CD4-positive, alpha-beta T cell treated with Interleukin-15 for 4 hours (primary cell): ENCODE measurements at places on chromosomes 2 and 18.
A peak's percentile ranks its signal among the peaks of the same experiment; 100 is the strongest.

DNA sequence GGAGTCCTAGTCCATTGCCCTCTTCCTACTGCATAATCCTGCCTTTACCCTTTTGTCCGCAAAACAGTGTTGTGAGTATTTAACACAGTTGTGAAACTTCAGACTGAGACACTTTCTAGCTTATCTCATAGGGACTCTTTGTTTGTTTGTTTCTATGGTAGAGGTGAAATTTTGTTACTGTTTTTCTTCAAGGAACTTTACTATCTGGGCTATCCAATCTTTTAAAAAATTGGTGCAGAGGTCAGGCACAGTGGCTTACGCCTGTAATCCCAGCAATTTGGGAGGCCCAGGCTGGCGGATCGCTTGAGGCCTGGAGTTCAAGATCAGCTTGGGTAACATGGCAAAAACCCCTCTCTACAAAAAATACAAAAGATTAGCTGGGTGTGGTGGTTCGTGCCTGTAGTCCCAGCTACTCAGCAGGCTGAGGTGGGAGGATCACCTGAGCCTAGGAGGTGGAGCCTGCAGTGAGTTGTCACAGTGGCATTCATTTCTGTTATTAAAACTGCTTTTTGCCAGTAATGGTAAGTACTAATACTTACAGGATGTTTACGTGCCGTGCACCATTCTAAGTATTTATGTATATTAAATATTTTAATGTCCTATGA, 18.8 kb downstream of the GMCL1 start:
- no peak for DNase-seq

GRCh38 chr2:157024129-157024528, 233.4 kb upstream of the GALNT5 start:
- no peak for DNase-seq

GRCh38 chr2:85708641-85709040, 14.5 kb downstream of the GNLY start:
- DNase-seq = no peak

DNA sequence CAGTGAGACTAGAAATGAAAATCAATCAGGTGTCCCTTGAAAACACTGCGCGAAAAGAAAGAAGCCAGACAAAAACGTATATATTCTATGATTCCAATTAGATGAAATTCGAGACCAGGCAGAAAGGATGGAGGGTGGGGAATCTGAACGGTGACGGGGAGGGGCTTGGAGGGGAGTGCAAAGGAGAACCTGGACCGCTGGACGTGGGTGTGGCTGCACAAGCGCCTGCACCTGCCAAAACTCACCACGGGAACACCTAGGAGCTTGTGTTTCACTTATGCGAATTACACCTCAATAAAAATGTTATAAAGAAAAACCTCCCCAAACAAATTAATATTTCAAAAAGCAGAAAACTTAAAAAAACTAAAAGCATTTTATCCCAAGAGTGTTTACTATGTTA, 21.9 kb downstream of the THAP4 start:
- DNase-seq = no peak

GRCh38 chr2:69162057-69162456, 149.1 kb downstream of the ANTXR1 start:
- DNase-seq = no peak

- DNase-seq = no peak
Measured at GRCh38 chr18:73758446-73758845, 389.2 kb downstream of the FBXO15 start.

DNA sequence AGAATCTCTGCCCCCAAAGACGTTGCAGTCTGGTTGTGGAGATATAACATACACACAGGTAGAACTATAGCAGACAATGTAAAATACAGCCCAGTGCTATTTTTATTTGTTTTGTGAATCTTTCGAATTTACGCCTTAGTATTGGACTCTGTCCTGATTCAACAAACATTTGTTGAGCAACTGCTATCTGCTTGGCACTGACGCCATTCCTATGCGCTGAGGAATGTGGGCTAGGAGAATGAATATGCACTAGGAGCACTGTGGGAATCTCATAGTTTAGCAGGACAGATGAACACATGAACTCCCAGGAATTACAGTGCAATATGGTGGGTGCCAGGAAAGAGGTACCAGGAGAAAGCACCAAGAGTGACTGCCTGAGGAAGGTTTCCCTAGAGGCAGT, 181.7 kb upstream of the SIX3 start:
- DNase-seq = no peak

DNA sequence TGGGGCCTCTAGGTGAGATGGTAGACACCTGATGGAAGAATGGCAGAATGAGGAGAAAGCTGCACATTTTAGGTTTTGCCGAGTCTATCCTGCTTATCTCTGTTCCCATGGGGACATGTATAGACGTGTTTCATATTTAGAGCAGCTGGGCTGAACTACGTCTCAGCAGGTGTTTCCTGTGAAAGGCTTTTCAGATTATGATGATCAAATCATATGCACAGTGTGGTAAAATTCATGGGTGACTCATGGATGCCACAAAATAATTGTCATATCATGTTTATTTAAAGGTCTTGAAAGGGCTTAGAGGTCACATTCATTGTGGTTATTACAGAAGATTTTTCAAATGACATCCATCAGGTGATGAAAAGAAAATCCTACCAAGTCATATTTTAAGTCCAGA, 90.5 kb downstream of the ICOS start:
- DNase-seq = peak; percentile 62

DNA sequence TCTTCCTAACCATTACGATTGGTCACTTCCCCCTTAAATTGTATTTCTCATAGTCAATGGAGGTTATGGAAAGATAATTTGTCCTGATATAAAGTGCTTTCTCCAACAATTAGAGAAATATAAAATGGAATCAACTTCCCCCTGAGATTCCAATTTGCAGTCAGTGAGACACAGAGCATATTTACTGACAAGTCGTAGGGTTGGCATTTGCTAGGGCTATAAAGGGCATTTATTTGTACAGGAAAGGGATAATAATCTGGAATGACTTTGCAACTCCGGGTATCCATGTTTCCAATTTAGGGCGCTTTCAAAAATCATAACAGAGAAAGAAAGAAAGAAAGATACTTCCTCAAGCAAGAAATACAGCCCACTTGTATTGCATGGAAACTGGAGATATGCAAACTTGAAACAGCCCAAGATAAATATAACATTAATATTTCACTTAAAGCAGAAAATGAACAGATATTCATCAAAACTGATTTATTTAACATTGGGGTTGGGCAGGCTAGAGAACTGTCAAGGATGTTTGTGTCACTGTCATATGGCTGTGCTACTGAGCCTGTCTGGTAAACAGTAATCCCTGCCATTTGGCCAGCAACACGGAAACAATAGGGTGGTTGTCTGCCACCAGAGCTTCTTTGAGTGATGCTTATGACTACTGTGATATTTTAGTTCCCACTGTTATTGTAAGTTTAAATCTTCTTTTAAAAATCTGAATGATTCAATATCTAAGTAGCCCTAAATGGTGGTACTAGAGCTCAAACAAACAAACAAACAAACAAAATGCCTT, 621.8 kb downstream of the LRP1B start:
- no peak for DNase-seq

DNA sequence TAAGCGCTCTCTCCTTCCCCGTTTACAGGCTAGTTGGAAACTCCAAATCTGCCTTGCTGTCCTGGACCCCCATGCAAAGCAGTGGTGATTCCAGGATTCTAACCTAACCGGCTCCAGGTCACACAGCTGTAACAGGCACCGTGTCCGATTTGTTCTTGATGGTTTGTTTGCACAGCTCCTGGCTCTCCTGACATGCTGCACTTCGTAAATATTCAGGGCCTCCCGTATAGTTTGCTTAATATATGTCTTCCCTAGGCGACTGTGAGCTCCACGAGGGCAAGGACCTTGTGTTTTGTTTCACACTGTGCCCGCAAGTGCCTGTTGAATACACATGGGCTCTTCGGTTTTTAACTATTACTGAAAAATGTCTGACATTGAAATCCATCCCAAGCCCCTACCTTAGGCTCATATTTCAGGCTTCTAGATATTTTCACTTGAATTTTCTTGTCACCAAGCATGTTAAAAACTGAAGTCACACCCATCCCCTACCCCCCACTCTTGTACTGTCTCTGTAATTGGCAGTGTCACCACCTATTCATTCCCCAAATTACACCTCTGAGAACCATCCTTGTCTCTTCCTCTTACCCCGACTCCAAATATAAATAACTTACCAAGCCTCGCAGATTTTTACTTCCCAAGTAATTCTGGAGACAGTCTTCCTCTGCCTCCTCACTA, 1.0 kb upstream of the PUM2 start:
- DNase-seq = no peak

- no peak for DNase-seq
Measured at GRCh38 chr2:69989009-69989408, 27.6 kb upstream of the ASPRV1 start.

DNA sequence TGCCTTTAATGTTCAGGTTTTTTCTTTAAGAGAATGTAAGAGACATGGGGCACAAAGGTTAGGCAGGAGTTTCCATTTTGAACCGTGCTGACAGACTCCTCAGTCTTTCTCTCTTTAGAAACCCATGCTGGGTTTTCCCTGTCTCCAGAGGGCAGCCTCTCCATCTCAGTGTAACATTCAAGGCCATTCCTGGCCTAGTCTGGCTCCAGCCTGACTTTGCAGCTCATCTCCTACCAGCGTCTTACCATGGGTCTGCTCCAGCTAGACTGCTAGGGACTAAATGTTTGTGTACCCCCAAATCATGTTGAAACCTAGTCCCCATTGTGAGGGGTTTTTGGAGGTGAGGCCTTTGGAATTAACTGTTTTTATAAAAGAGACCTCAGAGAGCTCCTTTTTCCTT, 9.8 kb upstream of the CLIP4 start:
- DNase-seq = no peak

- peak; percentile 72 for DNase-seq
Measured at GRCh38 chr2:108612514-108613183, 78.4 kb downstream of the LIMS1 start.

GRCh38 chr2:99509387-99509786, 19.6 kb upstream of the REV1 start:
- DNase-seq = no peak

GRCh38 chr2:239926587-239927232, 98.4 kb downstream of the NDUFA10 start:
- no peak for DNase-seq

DNA sequence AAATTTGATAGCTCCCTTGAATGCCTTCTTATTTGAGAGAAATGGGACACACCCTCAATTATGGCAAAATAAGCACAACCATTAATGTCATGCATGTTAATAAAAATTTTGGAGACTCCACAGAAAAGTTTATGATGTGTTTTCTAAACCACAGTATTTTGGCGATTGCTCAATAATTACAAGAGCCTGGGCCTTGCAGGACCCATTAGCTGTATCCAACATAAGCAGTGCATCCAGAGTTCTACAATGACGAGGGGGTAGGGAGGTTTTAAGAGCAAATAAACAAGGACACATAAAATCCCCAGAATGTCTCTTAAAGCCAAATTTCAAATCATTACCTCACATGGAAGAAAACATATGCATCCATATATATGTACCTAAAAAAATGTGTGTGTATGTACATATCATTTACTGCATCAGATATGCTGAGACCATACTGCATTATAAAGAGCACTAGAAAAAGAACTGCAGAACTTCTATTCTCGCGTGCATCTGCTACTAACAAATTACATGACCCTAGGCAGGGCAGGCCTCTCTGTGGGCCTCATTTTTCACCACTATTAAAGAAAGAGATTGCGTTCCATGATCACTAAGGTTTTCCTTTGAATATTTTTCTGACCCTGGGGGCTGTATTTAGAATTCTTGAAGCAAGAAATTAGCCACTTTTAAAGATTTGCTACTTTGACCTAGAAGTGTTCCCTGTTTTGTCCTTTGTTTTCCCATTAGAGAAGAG, 38.0 kb downstream of the CMPK2 start:
- DNase-seq = no peak

DNA sequence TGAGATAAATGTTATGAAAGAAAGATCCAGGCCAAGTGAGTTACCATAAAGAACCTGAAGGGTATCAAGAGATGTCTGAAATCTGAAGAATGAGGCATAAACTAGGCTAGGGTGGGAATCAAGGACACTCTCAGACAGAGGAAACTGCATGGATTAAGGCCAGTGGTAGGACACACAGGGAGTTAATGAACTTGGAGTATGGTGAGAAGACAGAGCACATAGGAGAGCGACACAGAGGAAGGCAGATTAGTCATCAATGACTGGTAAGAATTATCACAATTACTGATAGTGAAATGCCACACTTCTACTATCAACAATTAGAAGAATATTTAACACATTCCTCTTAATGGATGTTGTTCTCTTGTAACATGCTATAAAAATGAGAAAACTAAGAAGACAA, 76.9 kb downstream of the TTC21B start:
- no peak for DNase-seq

- no peak for DNase-seq
Measured at GRCh38 chr2:64453770-64454385, at the start of gene LGALSL. Gene LGALSL (plus strand): TSS chr2:64454162. CDS start chr2:64454546, 384 bp downstream.

DNA sequence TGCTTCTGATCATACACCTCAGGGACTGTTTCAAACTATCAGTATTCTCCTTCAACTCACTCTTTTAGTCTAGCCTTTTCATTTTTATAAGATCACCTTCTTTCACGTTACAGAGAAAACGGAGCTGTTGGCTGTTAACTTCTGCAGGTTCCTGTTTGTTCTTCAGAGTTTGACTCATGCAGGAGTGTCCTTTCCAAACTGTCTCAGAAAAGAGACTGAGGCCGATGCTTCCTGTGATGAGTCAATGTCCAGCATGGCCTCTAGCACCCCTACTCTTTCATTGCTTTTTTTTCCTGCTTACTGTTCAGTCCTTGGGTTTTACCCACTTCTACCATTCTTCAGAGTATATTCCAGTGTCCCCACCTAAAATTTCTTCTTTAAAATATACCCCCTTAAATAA, 240.8 kb upstream of the RGPD4 start:
- no peak for DNase-seq

- DNase-seq = no peak
Measured at GRCh38 chr2:124985270-124985669, 960.2 kb downstream of the CNTNAP5 start.

- no peak for DNase-seq
Measured at GRCh38 chr2:104465981-104466380, 387.9 kb upstream of the POU3F3 start.

DNA sequence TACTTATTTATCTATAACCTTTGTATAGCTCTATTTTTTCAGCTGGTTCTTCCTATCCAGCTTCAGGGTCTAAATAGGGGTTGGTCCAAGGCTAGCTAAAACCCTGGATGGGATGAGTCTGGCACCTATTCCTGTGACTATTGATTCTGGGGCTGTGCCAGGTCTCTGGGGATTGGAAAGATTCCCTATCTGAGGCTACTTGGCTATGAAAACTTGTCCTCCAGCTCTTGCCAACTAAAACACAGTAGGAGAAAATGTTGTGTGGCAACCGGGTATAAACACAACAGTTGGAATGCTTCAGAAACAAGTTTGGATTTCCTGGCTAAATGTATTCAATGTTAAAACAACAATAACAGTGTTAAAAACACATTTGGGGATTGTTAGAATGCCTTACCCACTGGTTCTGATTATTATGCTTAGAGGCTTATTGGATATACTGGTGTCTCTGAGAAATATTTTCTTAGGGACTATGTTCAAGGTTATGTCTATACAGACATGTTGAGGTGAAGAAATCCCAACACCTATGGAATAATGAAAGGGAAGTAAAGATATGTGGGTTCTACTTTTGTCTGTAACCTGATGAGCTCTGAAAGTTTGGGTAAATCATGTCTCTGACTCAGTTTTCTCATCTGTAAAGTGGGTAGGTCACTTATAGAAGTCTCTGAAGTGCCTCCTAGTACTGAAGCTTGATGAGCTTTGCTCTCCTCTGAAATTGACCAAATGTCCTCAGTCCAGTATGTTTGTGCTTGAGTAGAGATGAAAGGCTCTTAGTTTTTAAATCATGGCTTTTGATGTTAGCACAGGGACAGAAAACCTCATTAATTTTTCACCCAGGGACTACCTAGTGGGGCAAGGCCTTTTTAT, 460.7 kb downstream of the MTX2 start:
- DNase-seq = no peak

- DNase-seq = no peak
Measured at GRCh38 chr18:3478262-3478978, 28.4 kb downstream of the TGIF1 start.
